ENCODE measurements at places on chromosomes 6 and 20. TPM values are rescaled to one million over a fixed set of nuclear protein-coding genes. Genes with fewer than 3 reads are reported as not detected.

Gene CST2
- total RNA-seq = not detected

Gene CCDC167
- total RNA-seq = 27.4 TPM

Gene CDH26
- total RNA-seq = 1.2 TPM

Gene ECT2L
- not detected for total RNA-seq

Gene SLC12A5
- not detected for total RNA-seq

Gene SIGLEC1
- 0.30 TPM for total RNA-seq

Gene VGLL2
- total RNA-seq = not detected

Gene EBF4
- total RNA-seq = 21.7 TPM

Gene PRL
- total RNA-seq = not detected

Gene THEMIS
- total RNA-seq = 1.7 TPM

Gene BPIFB2
- total RNA-seq = not detected

Gene EYS
- not detected for total RNA-seq

GRCh38 chr20:16752901-16753300 is 4.7 kb downstream of the OTOR start:
- H3K36me3 ChIP-seq = no peaks in the 10 kb centered on the region
- no peak for DNase-seq
- H3K4me1 ChIP-seq = no peaks in the 10 kb centered on the region
- no peak overlapping the region for H3K4me3 ChIP-seq
- H3K27ac ChIP-seq = no peak overlapping the region

DNA sequence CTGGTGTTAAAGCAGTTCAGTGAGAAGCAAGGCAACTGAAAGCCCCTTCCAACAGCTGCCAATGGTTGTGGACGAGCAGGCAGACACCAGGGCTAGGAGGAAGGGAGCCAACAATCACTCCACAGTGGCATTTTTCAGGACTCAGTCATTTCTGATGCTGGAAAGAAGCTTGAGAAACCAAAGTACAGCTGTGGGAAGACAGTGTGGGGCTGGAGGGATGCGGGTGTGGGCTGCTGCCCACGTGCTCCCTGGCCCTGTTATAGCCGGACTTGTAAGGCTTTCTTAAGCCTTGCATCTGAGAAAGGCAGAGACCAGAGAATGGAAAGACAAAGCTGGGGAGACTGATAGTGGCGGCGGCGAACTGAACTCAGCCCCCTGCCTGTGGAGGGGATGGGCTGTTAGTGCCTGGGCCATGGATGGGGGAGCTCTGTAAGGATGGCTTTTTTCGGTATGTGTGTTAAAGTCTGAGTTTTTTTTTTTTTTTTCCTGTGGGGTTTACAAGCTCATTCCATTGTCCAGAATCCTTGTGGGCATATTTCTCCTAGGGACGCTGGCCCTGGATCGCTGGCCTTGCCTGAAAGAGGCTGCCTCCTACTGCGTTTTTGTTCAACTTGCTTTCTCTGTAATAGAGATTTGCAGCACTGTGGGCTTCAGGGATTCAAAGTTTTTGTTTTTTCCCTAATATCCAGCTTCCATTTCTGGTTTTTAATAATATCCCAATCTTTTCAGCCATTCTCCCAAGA is 91.7 kb downstream of the GJA10 start:
- no peak for DNase-seq
- H3K4me3 ChIP-seq = no peak overlapping the region
- H3K27me3 ChIP-seq = no peaks in the 10 kb centered on the region
- peaks cover 10% of the 10 kb centered on the region for H3K4me1 ChIP-seq

DNA sequence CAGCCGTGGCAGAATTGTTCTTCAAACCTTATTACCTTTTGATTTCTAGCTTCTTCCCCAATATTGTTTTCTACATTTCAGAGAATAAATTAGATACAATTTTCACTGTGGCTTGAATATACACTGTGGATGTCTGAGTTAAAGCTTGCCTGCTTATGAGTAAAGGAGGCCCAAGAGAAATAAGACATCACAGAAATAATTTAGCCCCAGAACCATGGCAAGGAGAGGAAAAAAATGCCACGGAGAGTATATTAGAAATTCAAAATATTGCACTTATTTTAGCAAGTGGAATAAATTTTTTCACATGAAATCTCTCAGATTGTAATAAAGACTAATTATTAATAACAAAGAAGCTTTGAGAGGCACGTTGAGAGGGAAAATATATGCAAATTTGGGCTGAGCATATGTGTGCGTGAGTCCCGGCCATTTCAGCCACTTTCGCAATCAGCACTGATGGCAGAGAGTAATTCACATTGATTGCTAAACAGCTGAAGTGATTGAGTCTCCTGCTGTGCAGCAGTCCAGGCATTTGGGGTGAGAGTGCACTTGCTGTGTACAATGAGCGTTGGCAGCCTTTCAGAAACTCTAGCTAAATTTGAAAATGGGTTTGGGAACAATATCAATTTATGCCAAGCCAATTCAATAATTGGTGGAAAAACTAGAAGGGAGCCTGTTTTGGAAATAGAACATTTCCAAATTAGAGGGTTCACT is 596.0 kb downstream of the EPM2A start:
- no peak for DNase-seq
- no peak overlapping the region for H3K4me3 ChIP-seq
- H3K27me3 ChIP-seq = no peaks in the 10 kb centered on the region
- H3K4me1 ChIP-seq = no peaks in the 10 kb centered on the region
- H3K36me3 ChIP-seq = no peaks in the 10 kb centered on the region

DNA sequence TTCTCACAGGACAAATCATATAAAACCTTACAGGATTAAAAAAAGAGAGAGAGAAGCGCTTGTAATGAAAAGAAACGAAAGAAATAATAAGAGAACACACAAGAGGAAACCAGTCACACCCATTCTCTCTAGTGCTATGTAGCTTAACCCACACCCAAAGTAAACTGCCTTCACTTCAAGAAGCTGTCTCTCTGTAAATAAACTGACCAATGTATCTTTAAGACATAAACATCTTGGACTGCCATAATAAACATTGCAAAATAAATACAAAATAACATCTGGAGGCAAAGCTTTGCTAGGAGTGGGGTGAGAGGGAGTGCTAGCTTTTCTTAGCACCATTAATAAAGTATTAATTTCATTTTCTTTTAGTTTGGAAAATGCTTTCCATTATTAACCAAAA is 61.6 kb upstream of the RNF146 start:
- H3K27me3 ChIP-seq = no peaks in the 10 kb centered on the region
- no peaks in the 10 kb centered on the region for H3K4me1 ChIP-seq
- H3K36me3 ChIP-seq = no peaks in the 10 kb centered on the region
- H3K4me3 ChIP-seq = no peak overlapping the region
- H3K27ac ChIP-seq = no peak overlapping the region
- no peak for DNase-seq

GRCh38 chr20:35363190-35363589 is 48.6 kb downstream of the UQCC1 start:
- no peaks in the 10 kb centered on the region for H3K4me1 ChIP-seq
- peaks cover 32% of the 10 kb centered on the region for H3K36me3 ChIP-seq
- H3K4me3 ChIP-seq = no peak overlapping the region
- H3K27ac ChIP-seq = no peak overlapping the region

- H3K27ac ChIP-seq = no peak overlapping the region
- no peak overlapping the region for H3K4me3 ChIP-seq
- no peaks in the 10 kb centered on the region for H3K36me3 ChIP-seq
- DNase-seq = no peak
- no peaks in the 10 kb centered on the region for H3K4me1 ChIP-seq
- H3K27me3 ChIP-seq = no peaks in the 10 kb centered on the region
These were observed 896.7 kb upstream of the MAP3K7 start for GRCh38 chr6:91483415-91484105.

DNA sequence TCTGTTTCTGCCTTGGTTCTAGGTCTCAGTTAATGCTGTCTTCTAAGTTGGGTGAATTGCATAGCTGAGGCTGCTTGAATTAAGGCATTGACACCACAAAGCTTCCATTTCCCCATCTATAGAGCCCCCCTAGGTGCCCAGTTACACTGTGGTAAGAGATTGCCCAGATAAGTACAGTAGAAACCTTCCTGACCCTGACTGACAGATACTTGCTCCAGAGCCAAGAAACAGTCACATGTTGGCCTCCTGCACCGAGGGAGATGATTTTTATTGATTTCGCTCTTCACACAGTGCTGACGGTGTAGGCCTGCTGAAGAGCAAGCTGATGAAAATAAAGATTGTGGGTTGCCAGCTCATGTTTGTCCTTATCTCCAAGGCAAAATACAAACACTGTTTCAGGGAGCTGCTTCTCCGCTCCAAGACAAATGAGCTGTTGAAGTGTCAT is 67.9 kb downstream of the TRMT11 start:
- H3K4me1 ChIP-seq = no peaks in the 10 kb centered on the region
- no peak for DNase-seq
- no peak overlapping the region for H3K27ac ChIP-seq
- H3K27me3 ChIP-seq = no peaks in the 10 kb centered on the region
- H3K4me3 ChIP-seq = no peak overlapping the region
- no peaks in the 10 kb centered on the region for H3K36me3 ChIP-seq

DNA sequence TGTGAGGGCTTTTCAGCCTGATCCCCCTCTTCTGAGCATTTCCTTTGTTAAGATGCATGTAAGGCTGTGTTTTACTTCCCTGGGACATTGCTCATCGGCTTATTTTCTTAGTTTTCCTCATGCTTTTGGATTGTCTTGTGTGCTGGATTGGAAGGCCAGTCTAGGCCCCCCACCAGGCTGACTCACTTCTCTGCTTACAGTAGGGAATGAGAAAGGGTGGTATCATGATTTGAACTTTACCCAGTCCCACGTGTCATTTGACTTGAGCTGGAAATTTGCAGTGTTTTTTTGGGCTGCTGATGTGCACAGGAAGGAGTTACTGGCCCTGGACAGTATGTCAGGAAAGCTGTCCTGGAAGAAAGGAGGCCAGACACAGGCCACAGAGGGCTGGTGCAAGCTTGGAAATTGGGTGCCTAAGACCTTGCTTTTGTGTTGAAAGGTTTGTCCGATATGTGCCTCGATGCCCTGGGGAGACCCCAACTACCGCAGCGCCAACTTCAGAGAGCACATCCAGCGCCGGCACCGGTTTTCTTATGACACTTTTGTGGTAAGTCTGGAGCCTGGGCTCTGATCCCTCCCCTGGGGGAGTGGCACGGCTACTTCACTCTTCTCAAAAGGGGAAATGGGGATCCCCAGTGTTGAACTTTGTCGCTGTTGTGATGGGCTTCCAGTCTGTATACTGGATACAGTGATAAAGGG is 12.8 kb downstream of the RNF114 start:
- no peak overlapping the region for H3K4me3 ChIP-seq
- no peak for DNase-seq
- H3K4me1 ChIP-seq = no peaks in the 10 kb centered on the region

DNA sequence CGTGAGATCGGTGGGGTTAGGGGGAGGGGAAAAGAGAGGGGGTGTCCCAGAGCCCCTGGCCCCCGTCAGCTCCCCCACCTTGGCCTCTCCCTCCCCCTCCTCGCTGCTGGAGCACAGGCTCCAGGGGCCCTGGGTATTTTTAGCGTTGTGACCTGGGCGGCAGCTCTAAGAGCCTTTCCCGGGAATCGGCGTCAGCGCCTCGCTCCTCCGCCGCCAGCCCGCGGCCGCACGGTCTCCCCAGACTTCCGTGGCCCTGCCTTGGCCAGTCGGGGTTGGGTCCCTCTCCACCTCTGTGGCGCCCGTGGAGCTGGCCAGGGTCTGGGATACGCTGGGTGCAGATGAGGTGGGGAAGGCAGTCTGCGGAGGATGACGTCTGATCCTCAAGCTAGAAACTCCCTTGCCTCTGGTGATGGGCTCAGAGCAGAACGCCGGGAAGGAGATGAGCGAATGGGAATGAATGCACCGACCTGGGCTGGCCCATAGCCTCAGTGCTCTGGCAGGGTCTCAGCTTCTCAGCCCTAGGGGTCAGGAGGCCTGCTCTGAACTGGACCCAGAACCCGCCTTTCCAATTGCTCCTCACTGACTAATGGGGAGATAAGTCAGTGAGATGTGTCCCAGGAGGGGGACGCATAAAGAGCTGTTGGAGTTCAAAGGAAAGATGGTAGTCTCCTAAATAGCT is 883 bp upstream of the DBNDD2 start:
- H3K4me1 ChIP-seq = peaks cover 20% of the 10 kb centered on the region
- peak overlapping the region; percentile 20 for H3K27ac ChIP-seq
- no peaks in the 10 kb centered on the region for H3K27me3 ChIP-seq
- peak; percentile 52 for DNase-seq
- H3K36me3 ChIP-seq = peaks cover 2% of the 10 kb centered on the region

- H3K27ac ChIP-seq = no peak overlapping the region
- no peak for DNase-seq
These were observed 182.5 kb downstream of the OTOR start for GRCh38 chr20:16930656-16931055.

GRCh38 chr6:144315981-144316861 is 31.1 kb downstream of the UTRN start:
- no peak for DNase-seq
- no peaks in the 10 kb centered on the region for H3K27me3 ChIP-seq
- peaks cover 2% of the 10 kb centered on the region for H3K36me3 ChIP-seq
- H3K4me3 ChIP-seq = no peak overlapping the region

GRCh38 chr20:49858076-49858585 is 45.5 kb downstream of the SLC9A8 start:
- H3K36me3 ChIP-seq = peaks cover 40% of the 10 kb centered on the region
- no peaks in the 10 kb centered on the region for H3K4me1 ChIP-seq
- no peak for DNase-seq
- no peak overlapping the region for H3K27ac ChIP-seq
- H3K4me3 ChIP-seq = no peak overlapping the region

GRCh38 chr6:149057464-149057840 is 260.1 kb upstream of the TAB2 start:
- H3K4me1 ChIP-seq = peaks cover 50% of the 10 kb centered on the region
- no peaks in the 10 kb centered on the region for H3K36me3 ChIP-seq
- no peak overlapping the region for H3K27ac ChIP-seq
- no peak for DNase-seq
- H3K27me3 ChIP-seq = no peaks in the 10 kb centered on the region

GRCh38 chr20:58923117-58923712 is 57.8 kb upstream of the NELFCD start:
- no peaks in the 10 kb centered on the region for H3K4me1 ChIP-seq
- no peaks in the 10 kb centered on the region for H3K36me3 ChIP-seq

DNA sequence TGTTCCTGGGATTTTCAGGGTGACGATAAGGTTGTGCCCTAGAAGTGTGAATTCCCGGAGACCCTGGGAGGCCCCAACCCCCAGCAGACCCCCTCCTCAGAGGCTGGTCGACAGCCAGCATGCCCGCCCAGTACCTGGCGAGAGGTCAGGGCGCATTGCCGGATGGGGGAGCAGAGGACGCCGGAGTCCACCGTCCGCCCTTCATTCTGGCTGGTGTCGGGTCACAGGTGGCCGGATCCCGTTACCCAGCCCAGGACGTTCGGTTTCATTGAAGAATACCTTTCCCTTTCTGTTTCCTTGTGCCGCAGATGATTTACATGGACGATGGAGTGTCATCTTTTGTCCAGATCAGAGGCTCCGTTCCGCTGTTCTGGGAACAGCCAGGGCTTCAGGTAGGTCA is 61.3 kb downstream of the SYNJ2 start:
- H3K27me3 ChIP-seq = no peaks in the 10 kb centered on the region
- H3K4me3 ChIP-seq = no peak overlapping the region
- no peak overlapping the region for H3K27ac ChIP-seq
- no peak for DNase-seq
- peaks cover 7% of the 10 kb centered on the region for H3K36me3 ChIP-seq

- peaks cover 2% of the 10 kb centered on the region for H3K27me3 ChIP-seq
- peaks cover 27% of the 10 kb centered on the region for H3K4me1 ChIP-seq
- peak; percentile 80 for DNase-seq
- peak within 1 kb of the TSS; percentile 81 for H3K27ac ChIP-seq
- peak within 1 kb of the TSS; percentile 84 for H3K4me3 ChIP-seq
These were observed at the start of gene CEBPB for GRCh38 chr20:50190251-50191064. TSS of gene CEBPB (plus strand) at chr20:50190830. CDS start at chr20:50191034, 204 bp downstream.

DNA sequence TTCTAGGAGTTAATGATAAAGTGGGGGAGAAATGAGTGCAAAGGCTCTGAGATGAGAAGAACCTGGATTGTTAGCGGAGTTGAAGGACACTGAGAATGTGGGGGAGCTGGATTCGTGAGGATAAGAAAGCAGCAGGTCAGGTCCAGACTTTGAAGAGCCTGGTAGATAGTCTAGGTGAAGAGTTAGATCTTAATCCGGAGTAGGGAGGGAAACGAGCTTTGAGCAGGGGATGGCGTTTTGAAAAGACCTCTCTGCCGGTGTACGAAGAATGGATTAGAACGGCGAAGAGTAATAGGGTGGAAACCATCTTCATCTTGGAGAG is 487 bp upstream of the PHF20 start:
- H3K4me3 ChIP-seq = peak overlapping the region; percentile 5
